GOT3 (cell line): ENCODE measurements at places on chromosomes 16 and 17.

- no peak for DNase-seq
These were observed 295.3 kb downstream of the SEC14L1 start for GRCh38 chr17:77436058-77436442.

- no peak for DNase-seq
These were observed 578 bp downstream of the MYCBPAP start for GRCh38 chr17:50508573-50509460.

- DNase-seq, result no peak
These were observed 165.1 kb downstream of the XYLT1 start for GRCh38 chr16:17305694-17306093.

DNA sequence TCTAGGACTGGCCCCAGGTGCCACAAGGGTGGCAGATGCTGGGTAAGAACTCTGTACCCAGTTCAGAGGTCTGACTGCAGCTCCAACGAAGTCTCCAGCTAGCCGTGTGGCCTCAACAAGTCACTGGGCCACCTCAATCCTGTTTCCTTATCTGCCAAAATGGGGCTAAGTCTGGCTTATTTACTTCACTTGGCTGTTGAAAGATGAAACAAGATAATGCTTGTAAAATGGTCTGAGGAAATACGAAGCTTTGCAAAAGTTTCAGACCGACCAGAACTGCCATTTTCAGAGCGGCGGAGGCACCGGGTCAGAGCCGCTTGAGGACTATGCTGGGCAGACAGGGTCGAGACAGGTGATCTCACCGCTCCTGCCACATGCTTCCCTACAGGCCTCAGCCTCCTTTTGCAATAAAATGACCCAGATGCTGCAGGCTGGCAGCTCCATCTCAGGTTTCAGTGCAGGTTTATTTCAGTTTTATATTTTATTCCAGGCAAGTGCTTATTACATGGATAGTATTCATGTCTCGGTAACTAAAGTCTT lies 17.2 kb downstream of the MNT start:
- no peak for DNase-seq

GRCh38 chr16:49504626-49505025 lies 131.0 kb downstream of the C16orf78 start:
- no peak for DNase-seq

GRCh38 chr17:82978765-82979349 lies 100.6 kb upstream of the METRNL start:
- no peak for DNase-seq

DNA sequence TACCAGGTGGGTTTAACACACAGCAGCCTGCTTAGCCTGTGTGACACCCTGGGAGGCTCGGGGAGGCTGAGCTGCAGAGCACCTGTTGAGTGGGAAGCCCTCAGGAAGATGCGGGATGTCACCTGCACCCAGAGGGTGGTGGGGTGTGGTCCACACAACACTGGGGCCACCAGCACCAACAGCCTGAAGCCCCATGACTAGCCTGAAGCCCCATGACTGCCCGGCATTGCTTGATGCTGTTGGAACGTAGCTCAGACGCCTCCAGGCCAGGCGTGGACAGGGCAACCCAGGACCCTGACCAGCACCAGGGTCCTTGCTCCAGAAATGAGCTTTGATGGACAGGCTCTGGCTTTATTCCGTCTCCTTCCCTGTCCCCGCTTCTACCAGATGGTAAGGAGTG lies 76.3 kb upstream of the ZNF469 start:
- no peak for DNase-seq

GRCh38 chr17:48388955-48389743 lies 40.9 kb downstream of the SKAP1 start:
- DNase-seq, result no peak

GRCh38 chr17:74825952-74826719 lies 33.5 kb downstream of the GRIN2C start:
- no peak for DNase-seq

GRCh38 chr16:84979516-84979915 lies 31.8 kb downstream of the ZDHHC7 start:
- DNase-seq, result no peak

DNA sequence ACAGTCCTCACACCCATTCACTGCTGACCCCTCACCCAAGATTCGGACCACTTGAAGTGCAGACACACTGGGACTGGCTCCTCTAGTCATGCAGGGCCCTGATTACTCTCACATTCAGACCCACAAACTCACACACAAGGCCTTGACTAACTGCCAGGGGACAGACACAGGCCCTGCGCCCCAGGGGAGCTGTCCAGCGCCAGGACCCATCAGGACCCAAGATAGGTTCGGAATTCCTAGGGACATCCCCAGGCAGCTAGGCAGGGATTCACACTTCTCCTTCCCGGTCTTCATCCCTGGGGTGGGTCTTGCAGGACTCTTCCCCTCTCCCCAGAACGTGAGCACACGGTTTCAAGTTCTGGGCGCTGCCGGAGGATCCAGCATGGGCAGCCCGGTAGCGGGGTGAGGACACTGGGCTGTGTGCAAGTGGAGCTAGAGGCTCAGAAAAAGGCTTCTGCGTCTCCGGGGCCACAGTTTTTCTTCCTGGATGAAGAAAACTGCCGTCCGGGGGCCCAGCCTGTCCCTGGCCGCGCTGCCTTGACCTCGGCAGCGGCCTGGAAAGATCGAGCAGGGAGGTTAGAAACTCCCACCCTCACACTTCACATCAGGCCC lies 1.6 kb downstream of the SEZ6 start:
- DNase-seq, result no peak
